ENCODE measurements at places on chromosomes 13 and 19.

DNA sequence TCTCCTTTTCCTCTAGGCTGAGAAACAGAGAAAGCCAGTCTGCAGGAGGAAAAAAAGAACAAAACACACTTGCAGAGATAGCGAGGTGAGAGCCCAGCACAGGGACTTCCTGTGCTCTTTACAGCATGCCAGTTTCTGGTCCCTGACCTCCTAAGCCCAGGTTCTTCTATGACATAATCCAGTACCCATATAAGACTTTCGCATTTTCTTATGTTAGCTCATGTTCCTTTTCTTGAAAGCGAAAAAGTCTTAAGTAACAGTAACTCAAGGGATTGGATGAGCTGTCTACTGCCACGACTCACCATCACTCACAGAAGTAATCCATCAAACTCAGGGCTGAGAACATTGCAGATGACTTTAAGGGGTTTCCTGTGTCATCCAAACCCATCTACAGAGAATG lies 17.4 kb downstream of the CCDC70 start:
- DNase-seq: no peak

GRCh38 chr13:37270226-37271001 lies 164.9 kb upstream of the CSNK1A1L start:
- no peak for DNase-seq

GRCh38 chr13:52428295-52428694 lies 22.1 kb downstream of the VPS36 start:
- DNase-seq: no peak

GRCh38 chr13:87274209-87274819 lies 396.9 kb upstream of the SLITRK5 start:
- peak; percentile 54 for DNase-seq

- DNase-seq: no peak
Observed at GRCh38 chr19:55694656-55695491, 19.8 kb downstream of the EPN1 start.

- DNase-seq: peak; percentile 69
Observed at GRCh38 chr13:71015021-71015420, 852.0 kb downstream of the DACH1 start.

DNA sequence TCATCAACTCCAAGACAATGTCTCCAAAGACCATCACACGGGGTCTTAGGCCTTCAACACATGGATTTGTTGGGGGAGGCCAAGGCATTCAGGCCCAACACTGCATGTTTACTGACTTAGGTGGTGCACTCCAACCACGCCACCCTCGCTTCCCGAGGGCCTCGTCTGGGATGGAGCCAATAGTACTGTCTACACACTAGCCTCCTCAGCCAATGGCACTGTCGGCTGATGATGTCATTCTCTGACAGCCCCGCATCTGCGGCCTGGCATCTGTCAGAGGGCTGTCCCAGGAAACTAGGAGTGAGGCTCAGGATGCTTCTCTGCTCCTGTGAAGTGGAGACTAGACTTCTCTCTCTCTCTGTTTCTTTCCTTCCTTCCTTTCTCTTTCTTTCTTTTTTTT lies 96.6 kb downstream of the TEX26 start:
- peak; percentile 32 for DNase-seq

GRCh38 chr13:94196413-94196812 lies 283.1 kb downstream of the DCT start:
- no peak for DNase-seq

GRCh38 chr13:18212873-18213272 lies 968.8 kb downstream of the TUBA3C start:
- DNase-seq: peak; percentile 0

- DNase-seq: no peak
Observed at GRCh38 chr19:30539315-30539714, 167.1 kb downstream of the ZNF536 start.

- peak; percentile 88 for DNase-seq
Observed at GRCh38 chr19:10388957-10389356, 8.6 kb upstream of the TYK2 start.

DNA sequence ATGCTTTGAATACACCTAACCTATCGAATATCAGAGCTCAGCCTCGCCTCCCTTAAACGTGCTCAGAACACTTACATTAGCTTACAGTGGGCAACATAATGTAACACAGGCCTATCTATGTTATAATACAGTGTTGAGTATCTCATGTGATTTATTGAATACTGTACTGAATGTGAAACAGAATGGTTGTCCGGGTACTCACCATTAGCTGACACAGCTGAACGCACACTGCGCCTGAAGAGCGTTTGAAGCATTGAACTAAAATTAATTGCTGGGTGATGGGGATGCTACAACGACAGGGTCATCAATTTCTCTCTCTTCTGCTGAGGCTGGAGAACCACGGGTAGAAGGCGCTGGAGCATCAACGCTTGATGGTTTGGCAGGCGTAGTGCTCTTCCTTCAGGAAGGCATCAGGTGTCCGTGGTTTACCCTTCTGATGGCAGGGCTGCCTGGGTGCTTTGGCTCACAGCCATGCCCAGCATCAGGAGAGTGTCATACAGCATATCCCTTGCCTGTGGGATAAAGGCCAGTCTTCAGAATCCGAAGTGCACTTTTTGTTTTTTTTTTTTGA lies 46.9 kb upstream of the UBE2L5 start:
- no peak for DNase-seq

GRCh38 chr19:17757125-17757524 lies 5.8 kb downstream of the FCHO1 start:
- DNase-seq: no peak

DNA sequence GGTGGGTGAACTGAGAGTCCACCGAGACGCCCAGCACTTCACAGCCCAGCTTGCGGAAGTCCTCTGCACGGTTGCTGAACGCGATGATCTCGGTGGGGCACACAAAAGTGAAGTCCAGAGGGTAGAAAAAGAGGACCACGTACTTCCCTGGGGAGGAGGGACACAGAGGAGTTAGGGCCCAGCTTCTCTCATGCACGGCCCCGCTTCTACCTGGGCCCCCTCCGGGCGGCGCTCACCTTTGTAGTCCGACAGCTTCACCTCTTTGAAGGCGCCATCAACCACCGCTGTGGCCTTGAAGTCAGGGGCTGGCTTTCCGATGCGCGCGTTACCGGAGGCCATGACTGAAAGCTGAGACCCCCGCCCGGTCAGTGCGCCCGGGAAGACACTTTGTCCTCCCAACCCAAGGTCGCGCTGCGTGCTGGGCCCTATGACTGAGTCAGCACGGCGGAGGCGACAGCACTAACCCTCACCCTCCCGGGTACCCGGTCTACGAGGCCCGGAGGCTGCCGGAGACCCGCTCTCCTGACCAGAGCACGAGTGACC lies 606 bp downstream of the PRDX2 start:
- peak; percentile 43 for DNase-seq

DNA sequence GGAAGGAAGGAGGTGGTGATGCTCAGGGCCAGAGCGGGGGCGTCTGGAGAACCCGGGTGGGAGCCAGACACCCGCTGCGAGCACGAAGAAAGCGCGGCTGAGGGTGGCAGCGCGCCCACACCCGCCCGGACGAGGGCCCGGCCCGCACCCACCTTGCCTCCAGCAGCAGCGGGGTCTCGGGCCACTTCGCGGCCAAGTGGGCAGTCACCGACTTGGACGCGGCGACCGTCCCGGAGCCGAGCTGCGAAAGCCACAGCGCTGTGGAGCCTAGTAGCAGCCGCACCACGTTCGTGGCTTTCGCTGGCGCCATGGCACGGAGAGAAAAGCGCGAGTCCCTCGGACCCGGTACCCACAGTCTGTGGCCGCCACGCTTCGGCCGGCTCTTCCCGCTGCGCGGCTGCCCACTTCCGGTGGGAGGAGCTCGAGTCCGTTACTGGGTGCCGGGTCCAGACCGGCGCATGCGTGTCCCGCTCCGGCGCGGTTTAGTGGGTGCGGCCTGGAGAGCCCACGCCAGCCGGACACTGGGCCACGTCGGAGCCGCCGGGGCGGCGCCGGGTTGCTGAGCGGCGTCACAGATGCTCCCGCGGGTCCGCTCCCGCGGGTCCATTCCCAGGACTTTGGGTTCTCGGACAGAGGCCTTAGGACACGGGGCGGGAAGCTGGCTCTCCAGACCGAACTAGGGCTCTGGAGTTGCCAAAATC lies at the start of gene UGGT2:
Gene UGGT2 (minus strand): TSS at position 399 of the 701 bp plus-strand sequence. CDS start 89 bp downstream, at position 310.
- DNase-seq: peak; percentile 93

GRCh38 chr19:17843292-17843827 lies 4.4 kb downstream of the JAK3 start:
- no peak for DNase-seq

- DNase-seq: peak; percentile 85
Observed at GRCh38 chr13:35712907-35713761, 236.6 kb upstream of the MAB21L1 start.

DNA sequence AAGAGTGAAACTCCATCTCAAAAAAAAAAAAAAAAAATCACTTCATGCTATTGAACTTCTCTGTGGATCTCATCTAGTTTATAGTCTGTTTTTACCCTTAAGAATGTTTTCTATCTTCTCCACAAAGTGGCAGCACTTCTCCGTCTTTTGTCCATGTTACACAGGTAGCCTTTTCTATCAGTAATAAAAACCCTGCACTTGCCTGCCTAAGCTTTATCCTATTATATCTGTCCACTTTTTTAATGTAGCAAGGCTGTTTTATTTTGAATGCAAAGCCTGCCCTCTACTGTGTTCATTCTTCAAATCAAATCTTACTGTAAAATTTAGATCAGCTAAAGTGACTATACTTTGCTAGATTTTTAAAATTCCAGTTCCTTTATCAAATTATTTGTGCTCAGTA lies 124.0 kb downstream of the STOML3 start:
- DNase-seq: no peak

DNA sequence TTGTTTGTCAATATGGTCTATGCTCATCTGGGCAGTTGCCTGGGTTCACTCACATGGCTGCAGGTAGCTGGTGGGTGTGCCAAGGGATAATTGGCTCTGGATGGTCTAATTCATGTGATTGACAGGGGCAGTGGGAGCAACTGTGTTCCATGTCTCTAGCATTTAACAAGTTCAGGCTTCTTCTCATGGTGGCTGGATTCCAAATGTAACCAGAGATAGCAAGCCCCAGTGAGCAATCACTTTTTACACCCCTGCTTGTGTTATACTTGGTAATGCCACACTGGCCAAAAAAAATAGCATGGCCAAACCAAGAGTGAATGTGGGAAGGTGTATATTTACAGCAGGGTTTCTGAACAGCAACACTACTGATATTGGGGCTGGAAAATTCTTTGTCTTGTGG lies 89.6 kb upstream of the TNFSF11 start:
- no peak for DNase-seq

GRCh38 chr13:66347486-66348117 lies 882.5 kb downstream of the PCDH9 start:
- no peak for DNase-seq

DNA sequence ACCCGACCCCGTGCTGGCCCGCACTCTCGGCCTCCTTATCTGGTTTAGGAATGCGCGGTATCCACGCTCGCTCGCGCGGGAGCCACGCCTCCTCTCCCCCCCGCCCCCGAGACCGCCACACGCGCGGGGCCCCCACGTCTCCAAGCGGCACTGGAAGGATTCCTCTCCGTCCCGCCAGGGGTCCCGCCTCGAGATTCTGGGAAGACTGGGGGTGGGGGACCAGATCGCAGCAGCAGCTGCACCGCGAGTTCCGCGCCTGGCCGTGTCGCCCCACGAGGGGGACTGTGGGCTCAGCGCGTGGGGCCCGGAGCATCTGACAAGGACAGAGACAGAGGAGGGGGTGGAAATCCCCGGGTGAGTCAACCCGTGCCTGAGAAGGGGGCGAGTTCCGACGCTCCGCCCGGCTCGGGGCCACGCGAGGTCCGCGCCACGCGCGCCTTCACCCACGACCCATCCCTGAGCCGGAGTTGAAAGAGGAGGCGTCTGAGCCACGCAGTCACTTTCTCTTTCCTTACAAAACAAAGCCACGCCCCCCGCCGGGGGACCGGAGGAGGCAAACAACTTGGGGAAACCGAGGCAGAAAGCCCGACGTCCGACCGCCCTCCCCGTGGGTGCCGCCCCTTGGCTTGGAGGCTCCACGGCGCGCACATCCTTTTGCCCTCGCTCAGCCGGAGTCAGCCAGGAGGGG lies 814 bp downstream of the S1PR2 start:
- no peak for DNase-seq

DNA sequence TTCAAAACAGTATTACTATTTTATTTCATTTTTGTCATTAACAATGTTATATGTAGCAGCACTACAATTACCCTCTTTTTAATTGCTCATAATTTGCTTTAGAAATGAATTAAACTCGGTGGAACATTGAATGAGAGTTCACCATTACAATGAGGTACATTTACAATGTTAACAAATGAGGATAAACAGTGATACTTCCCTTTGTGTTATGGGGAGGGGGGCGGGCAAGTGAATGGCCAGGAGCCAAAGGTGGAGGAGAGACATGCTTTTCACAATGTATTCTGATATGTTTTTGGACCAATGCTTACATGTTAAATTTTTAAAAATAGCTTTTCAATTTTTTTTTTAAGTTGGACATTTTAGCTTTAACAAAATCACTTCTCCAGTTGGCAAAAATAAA lies 34.2 kb downstream of the NALCN start:
- no peak for DNase-seq

- peak; percentile 67 for DNase-seq
Observed at GRCh38 chr19:18205200-18205892, 1.5 kb upstream of the RAB3A start.

DNA sequence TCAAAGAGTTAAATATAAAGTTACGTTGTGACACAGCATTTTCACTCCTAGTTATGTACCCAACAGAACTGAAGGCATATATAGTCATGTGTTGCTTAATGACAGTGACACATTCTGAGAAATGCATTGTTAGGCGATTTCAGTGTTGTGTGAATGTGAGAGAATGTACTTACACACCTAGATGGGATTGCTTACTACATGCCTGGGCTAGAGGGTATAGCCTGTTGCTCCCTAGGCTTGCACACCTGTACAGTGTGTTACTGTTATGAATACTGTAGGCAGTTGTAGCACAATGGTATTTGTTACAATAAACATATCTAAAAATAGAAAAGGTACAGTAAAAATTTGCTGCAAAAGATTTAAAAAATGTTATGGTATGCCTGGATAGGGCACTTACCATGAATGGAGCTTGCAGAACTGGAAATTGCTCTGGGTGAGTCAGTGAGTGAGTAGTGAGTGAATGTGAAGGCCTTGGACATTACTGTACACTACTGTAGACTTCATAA lies 89.2 kb downstream of the DHRS12 start:
- no peak for DNase-seq

DNA sequence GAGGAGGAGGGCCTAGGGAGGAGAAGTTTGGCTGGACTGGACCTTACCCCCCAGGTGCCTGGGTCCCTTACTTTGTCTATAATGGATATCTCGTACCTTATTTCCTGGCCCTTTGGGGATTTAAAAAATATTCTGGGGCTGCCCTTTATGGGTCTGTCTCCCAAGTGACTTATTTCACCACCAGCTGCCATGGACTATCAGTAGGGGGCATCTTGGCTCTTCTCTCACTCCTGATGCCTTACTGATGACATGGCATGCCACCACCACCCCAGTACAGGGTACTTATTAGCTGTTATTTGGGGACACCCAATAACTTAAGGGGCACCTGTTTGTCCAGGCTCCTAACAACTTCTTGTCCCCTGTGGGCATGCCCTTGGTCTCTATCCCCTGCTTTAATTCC lies 38.0 kb downstream of the NFIX start:
- no peak for DNase-seq

GRCh38 chr19:6668691-6669090 lies 1.3 kb downstream of the TNFSF14 start:
- DNase-seq: no peak

Data from ELF-1 (cell line).